ENCODE measurements at places on chromosomes 2 and 18. TPM values are rescaled to one million over a fixed set of nuclear protein-coding genes. Genes with fewer than 3 reads are reported as not detected.

COL4A3 gene
- total RNA-seq = not detected

FAHD2A gene
- total RNA-seq = 27.5 TPM

DNA sequence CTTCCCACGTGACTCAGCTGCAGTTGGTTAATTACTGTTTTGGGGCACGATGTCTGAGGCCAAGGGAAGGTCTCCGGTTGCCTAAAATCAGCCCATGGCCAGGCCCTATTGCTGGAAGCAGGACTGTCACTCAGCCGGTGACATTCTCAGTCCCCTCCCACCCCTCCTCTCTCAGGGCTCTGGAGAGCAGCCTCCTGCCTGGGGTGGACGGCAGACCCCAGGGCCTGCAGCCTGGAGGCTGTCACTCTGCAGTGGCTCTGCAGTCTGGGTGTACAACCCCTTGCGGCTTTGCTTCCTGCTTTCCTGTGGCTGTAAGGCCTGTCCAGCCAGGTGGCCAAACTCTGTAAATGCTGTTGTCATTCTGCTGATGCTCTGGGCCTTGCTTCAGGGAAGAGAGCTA is 32.8 kb downstream of the ZBTB7C start:
- DNase-seq = no peak

GRCh38 chr2:118686346-118686745 is 161.1 kb downstream of the EN1 start:
- DNase-seq = no peak

DNA sequence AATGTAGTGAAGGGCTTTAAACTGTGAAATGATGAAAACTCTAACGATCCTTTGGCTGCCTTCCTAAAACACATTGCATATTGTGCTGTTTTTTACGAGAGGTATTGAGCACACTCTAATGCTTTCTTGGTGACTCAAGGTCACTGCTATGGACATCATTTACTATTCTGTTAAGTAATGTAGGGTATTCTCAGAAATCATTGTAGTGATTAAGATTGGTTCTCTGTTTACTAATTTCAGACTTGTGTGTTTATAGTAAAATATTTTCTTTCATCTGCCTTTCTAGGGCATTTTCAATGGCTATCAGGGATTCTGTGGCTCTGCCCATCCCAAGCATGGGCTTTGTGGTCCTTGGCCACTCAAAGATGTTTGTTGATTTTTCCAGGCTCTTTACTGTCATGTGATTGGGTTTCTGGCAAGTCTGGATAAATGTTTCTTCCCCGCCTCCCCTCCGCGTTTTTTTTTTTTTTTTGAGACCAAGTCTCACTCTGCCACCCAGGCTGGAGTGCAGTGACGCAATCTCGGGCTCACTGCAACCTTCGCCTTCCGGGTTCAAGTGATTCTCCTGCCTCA is 29.3 kb downstream of the UBE2F start:
- DNase-seq = no peak

- no peak for DNase-seq
Measured at GRCh38 chr2:52456561-52457377, 1310.8 kb upstream of the CHAC2 start.

DNA sequence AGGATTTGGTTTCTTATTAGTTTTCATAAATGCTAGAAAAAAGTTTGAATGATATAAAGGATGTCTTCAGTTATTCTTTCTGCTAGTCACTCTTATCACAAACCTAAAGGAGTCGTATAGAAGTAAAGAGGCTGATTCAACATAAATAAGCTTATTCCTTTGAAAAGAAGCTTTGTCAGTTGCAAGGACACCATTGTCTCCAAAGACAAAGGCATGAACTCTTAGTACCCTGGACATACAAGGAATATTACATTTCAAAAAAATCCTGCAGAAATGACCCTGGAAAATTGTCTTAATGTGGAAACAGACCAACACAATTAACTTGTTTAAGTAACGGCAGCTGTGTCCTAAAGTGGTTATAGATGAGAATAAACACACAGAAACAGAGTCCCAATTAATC is 528.0 kb downstream of the CPS1 start:
- DNase-seq = no peak

SLC8A1 gene
- 0.47 TPM for total RNA-seq

GRCh38 chr2:177171418-177171865 is 41.2 kb upstream of the HNRNPA3 start:
- no peak for DNase-seq

DNA sequence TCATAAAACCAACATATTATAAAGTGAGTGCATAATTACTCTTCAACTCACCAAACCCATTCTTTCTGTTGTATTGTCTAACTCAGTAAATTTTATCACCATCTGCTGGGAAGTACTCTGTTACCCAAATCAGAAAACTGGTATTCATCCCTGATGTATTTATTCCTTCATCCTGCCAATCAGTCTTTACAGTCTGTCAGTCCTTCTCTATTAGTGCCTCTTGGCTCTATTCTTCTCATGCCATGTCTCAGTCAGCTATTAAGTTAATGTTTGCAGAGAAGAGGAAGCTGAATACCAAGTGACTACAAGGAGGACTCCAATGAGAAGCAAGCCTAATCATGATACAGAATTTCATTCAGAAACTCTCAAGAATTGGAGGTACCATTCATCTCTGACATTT is 631.2 kb downstream of the CPS1 start:
- DNase-seq = no peak

DNA sequence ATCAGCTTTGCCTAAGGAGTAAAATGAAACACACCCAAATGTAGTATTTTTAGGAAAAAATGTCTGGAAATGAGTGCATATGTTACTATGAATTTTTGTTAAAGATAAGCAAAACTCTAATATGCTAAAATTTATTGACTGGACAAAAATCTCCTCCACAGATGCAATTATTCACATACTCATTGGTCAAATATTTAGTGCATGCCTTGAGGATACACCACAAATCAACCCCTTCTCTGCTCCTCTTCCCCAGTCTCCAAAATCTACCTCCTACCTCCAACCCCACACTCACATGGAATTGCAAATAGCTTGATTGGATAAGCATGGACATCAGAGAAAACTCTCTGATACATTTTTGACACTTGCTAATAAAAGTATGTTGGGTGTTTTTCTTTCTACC is 95.6 kb upstream of the CDC42EP3 start:
- DNase-seq = no peak

DNA sequence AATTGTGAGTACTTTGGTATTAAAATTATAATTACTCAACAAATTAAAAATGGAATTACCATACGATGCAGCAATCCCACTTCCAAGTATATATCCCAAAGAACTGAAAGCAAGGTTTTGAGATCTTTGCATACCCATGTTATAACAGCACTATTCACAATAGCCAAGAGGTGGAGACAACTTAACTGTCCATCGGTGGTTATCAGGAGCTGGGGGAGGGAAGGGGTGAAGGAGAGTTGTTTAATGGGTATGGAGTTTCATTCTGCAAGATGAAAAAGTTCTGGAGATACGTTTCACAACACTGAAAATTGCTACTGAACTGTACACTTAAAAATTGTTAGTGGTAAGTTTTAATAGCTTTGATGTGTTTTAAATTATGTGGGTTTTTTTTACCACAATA is 25.7 kb downstream of the RAB10 start:
- no peak for DNase-seq

CELF4 gene
- total RNA-seq = not detected

Data from CD4-positive, alpha-beta T cell (primary cell).